ENCODE measurements at places on chromosomes 4 and X. TPM values are rescaled to one million over a fixed set of nuclear protein-coding genes. Genes with fewer than 3 reads are reported as not detected.

N4BP2 gene
- total RNA-seq, result 6.8 TPM

MAOB gene
- total RNA-seq, result 163 TPM

MAGEA11 gene
- not detected for total RNA-seq

ENPEP gene
- total RNA-seq, result 2.2 TPM

MAGEB17 gene
- not detected for total RNA-seq

COL4A5 gene
- 7.7 TPM for total RNA-seq

HSFX3 gene
- total RNA-seq, result not detected

SSX5 gene
- total RNA-seq, result not detected

Data from heart left ventricle (tissue), 16 donors.